ENCODE measurements at places on chromosomes 1 and 21.
A peak's percentile ranks its signal among the peaks of the same experiment; 100 is the strongest.

DNA sequence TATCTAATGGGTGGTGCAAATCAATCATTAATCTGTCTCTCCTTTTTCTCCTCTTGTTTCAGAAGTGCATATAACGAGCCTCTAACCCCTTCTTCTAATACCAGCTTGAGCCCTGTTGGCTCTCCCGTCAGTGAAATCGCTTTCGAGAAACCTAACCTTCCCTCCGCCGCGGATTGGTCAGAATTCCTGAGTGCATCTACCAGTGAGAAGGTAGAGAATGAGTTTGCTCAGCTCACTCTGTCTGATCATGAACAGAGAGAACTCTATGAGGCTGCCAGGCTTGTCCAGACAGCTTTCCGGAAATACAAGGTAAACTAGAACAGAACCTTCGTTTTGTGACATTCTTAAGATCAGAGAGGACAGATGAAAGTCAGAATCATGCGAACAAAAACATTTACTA lies 25.3 kb upstream of the VAMP3 start:
- no peak for DNase-seq

DNA sequence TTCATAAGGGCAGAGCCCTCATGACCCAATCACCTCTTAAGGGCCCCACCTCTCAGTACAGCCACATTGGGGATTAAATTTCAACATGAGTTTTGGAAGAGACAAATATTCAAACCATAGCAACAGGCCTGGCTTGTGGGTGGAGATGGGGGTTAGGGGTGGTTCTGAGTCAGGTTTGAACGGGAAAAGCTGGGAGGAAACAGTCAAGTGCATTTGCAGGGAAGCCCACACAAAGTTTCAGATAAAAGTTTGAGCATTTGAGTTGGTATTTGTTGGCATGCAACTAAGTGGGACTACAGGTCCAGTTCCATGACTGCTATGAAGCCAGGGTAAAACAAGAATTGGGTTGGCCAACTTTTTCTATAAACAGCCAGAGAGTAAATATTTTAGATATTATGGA lies 21.0 kb upstream of the PADI2 start:
- DNase-seq, result no peak

GRCh38 chr1:204641936-204642335 lies 43.6 kb downstream of the LRRN2 start:
- DNase-seq, result no peak

GRCh38 chr1:12407050-12407961 lies 177.5 kb downstream of the VPS13D start:
- DNase-seq, result no peak

- DNase-seq, result no peak
These were observed 321.3 kb downstream of the SIPA1L2 start for GRCh38 chr1:232308616-232309015.

- no peak for DNase-seq
These were observed 33.7 kb downstream of the RTCA start for GRCh38 chr1:100299521-100300222.

DNA sequence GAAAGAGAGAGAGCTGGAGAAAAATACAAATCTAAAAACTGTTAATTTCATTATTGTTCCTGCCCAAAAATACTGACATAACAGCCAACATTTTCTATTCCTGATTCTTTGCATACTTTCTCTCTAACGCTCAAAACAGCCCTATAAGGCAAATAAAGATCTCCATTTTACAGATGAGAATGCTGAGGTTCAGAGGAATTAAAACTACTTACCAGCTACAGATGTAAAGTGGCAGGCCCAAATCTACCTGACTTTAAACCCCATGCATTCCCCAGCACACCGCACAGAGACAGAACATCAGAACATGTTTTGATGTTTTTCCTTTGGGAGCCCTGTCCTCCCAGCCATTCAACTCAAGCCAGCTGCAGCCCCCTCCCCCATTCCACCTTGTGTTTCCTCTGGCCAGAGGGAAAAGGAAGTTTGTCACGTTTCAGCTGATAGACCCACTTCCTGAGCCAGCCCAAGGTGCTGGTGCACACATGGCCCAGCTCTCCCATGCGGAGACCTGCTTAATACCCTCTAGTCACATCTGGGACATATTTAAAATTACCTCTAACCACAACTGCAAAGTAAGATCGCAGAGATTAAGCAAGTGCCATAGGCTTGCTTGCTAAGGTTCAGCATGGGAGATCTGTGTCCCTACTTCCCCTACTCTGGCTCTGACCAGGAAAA lies 133.1 kb upstream of the NFIA start:
- DNase-seq, result no peak

GRCh38 chr1:107494061-107494460 lies 353.2 kb downstream of the NTNG1 start:
- DNase-seq, result no peak

DNA sequence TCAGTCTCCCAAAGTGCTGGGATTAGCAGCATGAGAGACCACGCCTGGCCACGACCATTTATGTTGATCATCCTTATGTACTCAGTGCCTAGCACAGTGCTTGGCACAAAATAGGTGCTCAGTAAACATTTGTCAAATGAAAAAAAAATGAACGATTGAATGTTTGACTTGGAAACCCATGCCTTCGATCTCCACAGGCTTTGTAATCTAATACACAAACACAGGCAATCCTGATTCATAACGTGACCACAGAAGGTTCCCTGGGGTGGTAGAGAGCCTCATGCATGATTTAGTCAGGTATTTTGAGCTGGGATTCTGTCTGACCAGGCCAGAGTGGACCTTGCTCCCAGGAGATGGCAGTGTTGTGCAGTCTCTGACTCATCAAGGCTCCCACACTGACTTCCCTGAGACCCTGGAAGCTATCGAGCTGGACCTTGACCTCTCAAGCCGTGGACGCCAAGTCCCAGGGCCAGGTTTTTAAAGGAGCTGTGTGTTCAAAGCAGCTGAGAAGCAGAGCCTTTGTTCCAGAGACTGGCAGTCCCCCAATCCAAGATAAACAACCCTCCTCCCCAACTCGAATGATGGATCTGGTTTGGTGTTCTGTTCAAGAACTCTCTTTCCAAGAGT lies 81.1 kb downstream of the PGM1 start:
- no peak for DNase-seq

- DNase-seq, result no peak
These were observed 1.2 kb downstream of the PIK3C2B start for GRCh38 chr1:204493145-204493983.

- no peak for DNase-seq
These were observed 122.4 kb downstream of the TOMM20 start for GRCh38 chr1:235006132-235006721.

DNA sequence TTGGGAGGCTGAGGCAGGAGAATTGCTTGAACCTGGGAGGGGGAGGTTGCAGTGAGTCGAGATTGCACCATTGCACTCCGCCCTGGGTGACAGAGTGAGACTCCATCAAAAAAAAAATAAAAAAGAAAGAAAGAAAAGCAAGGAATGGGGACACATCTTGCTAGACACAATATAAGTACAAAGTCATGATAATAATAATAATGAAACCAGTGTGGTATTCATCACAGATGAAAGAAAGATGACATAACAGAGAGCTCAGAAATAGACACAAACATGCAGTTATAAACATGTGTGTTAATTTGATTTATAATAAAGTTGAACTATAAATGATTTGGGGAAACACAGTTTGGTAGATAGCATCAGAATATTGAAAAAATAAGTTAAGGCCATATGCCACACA lies 264.1 kb downstream of the SRGAP2C start:
- DNase-seq, result no peak

DNA sequence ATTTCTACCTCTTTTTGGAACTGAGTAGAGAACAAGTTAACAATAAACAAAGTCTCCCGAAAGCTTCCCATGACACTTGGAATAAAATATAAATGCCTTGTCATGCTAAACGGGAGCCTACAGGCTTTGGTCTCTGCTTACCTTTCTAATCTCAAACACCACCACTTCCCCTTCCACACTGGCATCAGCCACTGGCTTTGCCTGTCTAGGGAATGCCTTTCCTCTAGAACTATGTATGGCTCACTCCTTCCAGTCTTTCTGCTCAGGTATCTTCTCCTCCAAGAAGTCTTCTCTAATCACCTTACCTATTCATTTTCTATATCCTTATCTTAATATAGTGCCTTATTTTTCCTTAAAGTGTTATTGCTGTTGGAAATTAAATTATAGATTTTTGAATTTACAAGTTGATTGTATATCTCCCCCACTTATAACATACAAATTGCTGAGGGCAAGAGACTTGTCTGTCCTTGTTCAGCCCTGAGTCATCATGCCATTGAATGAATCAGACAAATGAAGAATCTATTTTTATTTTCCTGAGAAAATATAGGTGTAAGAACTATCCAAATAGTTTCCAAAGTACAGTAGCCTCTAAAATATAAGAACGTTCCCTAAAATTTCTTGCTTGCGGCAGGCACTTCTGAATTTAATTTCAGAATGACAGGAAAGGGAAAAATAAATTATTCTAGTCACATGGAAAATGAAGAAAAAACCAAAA lies 119.2 kb downstream of the TM2D1 start:
- DNase-seq, result no peak

- DNase-seq, result no peak
These were observed 104.0 kb upstream of the OLIG2 start for GRCh38 chr21:32921632-32922230.

- no peak for DNase-seq
These were observed 96.8 kb downstream of the INTS7 start for GRCh38 chr1:211938561-211938997.

- no peak for DNase-seq
These were observed 1.9 kb downstream of the OLIG2 start for GRCh38 chr21:33027401-33028286.

- no peak for DNase-seq
These were observed 178.6 kb downstream of the ZP4 start for GRCh38 chr1:237712082-237712481.

- DNase-seq, result no peak
These were observed 14.9 kb upstream of the RAB42 start for GRCh38 chr1:28577052-28577678.

DNA sequence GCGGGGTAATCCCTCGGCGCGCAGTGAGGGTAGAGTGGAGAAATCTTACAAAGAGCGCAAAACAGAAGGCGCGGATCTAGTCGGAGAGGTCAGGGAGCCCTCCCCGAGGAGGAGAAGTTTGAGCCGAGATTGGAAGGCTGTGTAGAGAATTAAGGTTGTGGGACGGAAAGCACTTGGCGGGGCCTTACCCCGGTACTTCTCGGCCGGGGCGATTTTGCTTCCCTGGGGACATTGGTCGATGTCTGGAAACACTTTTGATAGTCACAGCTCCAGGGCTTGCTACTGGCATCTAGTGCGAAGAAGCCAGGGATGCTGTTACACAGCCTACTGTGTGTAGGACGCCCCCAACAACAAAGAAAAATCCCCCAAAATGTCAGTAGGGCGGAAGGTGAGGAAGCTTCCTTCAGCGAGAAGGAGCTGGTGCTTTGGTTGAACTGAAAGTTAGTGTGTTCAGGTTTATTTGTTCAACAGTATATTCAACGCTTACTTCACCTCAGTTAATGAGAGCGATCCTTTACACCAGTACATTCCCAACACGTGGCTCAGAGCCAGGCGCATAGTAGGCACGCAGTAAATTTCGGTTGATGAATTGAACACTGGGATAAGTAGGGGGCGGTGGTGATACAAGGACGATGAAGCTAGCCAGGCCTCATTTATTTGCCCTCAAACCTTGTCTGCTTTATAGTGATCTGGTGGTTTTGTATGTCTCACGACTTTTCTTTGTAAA lies 807 bp downstream of the CEP85 start:
- no peak for DNase-seq

- DNase-seq, result no peak
These were observed 148.7 kb downstream of the MAST2 start for GRCh38 chr1:45952072-45952471.

DNA sequence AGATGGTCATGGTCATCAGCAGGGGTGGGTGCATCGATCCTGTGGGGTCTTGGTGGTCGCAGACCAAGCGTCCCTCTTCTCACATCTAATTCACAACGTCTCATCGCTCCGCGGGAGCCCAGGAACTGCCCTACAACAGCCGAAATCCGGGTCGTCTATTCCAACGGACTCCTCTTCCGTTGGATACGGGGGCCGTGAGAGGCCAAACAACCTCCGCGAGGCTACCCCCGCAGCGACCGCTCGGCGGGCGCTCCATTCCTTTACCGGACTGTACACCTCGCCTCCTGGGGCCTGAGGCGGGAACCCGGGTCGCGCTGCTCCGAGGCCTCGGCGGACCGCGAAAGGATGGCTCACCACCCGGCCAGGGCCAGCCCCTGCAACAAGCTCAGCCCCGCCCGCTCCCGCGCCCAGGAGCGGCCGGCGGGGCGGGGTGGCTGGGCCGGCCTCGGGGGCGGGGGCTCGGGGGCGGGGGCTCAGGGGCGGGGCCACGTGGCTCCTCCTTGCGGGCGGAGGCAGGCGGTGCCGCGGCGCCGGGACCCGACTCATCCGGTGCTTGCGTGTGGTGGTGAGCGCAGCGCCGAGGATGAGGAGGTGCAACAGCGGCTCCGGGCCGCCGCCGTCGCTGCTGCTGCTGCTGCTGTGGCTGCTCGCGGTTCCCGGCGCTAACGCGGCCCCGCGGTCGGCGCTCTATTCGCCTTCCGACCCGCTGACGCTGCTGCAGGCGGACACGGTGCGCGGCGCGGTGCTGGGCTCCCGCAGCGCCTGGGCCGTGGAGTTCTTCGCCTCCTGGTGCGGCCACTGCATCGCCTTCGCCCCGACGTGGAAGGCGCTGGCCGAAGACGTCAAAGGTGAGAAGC lies at the start of gene QSOX1:
QSOX1 (plus strand) TSS at position 545 of the 857 bp plus-strand sequence; CDS start at position 584, 39 bp downstream.
- peak; percentile 83 for DNase-seq

DNA sequence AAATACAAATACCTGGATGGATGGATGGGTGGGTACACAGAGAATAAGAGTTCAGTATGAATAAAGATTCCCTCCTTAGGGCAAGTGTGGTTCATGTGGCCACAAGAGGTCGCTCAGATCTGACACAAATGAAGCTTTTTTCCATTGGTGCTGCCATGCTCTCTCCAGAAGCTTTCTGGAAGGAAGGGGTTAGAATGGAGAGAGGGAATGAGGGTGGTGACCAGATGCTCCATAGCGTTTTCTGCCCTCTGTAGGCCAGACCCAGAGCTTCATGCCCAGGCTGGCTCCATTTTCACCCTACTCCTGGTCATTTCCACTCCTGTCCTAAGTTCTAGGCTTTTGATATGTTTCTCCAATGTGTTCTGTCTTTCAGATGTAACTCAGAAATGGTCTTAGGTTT lies 3.3 kb upstream of the FCRL6 start:
- no peak for DNase-seq

GRCh38 chr1:34750610-34751009 lies 4.2 kb upstream of the GJB5 start:
- no peak for DNase-seq

DNA sequence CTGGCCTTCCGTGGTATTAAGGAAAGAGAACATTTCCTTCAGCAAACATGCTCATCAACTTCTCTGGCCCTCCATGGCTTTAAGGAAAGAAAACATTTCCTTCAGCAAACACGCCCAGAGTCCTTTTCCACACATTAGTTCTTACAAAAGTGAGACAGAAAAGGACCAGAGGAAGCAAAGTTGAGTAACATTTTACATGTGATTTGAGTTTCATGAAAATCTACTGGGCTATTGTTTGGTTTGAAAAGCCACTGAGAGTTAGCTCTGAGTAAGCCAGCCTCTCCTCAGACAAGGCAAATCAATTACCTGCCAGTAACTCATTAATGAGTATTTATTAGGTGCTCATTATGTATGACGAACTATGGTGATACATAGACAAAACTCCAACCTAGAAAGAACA lies 78.0 kb downstream of the NID1 start:
- DNase-seq, result no peak

GRCh38 chr1:86183810-86184209 lies 27.2 kb upstream of the COL24A1 start:
- no peak for DNase-seq
